CD8-positive, alpha-beta memory T cell (primary cell): ENCODE measurements at places on chromosomes 7 and 10.

DNA sequence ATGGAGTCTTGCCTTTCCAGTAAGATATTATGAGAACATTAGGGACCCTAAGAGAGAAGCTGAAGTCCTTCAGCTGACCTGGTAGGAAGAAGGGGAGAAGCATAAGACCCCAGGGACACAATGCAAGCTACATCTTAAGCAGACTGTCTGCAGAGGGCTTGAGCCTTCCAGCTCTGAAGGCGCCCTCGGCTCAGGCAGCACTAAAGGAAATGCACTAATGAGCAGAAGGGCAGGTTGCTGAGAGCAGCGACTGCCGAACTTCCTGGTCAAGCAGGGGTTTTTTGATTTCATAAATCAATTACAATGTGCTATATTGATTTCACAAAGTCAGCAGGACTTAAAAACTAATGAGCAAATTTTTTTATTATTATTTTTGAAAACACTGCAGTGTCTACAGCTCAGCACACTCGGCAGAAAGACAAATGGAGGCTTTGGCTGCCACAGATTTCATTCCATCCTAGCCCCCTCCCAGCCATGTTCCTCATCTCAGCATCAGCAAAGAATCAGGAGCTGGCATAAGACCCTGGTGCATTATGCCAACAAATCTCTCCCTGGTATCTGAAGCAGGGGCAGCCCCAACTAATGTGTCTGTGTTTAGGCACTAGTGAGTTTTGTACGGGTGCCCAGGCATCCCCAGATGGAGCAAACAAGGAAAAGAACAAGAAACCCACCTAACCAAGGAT lies 57.1 kb downstream of the LRRTM3 start:
- DNase-seq, result no peak

GRCh38 chr7:100516135-100516812 lies 22.7 kb upstream of the AGFG2 start:
- peak; percentile 62 for DNase-seq

DNA sequence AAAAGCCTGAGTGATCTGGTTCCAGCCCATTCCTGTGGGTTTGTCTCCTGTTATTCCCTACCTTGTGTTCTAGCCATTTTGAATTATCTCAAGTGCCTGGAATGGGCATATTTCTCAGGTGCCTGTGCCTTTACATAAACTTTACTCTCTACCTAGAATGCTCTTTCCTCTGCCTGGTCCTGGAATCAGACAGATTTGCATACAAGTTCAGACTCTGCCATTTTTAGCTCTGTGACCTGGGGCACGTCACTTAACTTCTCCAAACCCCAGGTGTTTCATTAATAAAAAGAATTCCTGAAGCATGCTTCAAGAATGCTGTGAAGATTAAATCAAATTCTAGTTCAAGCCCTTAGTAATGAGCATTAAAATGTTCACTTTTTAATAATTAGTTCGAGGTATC lies 7.8 kb downstream of the DCLRE1A start:
- no peak for DNase-seq

- no peak for DNase-seq
These were observed 147.6 kb downstream of the POLR1F start for GRCh38 chr7:19561121-19561805.

GRCh38 chr10:15146366-15146765 lies 22.1 kb downstream of the NMT2 start:
- DNase-seq, result no peak

GRCh38 chr7:123539871-123540270 lies 5.5 kb upstream of the IQUB start:
- no peak for DNase-seq

DNA sequence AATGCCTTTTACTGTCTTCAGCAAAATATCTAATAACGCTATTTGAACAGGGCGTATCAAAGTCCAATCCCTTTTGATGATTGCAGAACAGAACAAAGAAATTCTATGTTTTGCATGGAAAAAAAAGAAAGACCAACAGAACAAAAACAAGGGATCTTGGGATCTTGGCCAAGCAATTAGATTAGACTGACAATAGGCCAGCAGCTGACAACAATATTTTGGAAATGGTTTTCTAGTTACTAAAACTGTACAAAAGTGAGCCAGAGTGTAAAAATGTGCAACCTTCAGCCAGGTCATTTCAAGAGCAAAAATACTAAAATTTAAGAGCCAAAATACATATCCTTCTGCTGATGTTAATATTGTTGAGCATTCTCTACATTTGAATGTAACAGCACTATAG lies 716.5 kb upstream of the KCND2 start:
- DNase-seq, result no peak

DNA sequence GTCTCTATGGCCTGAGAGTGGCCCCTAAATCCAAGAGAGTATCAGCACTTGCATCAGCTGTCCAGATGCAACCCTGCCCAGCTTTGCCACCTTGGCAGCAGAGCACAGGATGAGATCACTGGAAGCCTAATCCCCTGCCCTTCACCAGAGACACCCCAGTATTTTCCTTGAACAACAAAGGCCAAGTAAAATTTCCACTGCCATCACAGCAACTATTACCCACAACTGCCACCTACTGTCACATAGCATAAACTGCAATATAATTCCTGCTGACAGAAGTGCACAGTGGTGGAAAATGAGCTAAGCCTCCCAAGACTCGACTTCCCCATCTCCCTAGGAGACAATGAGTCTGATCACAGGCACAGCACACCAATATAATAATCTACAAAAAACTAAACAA lies 462.8 kb upstream of the ZWINT start:
- DNase-seq, result no peak

DNA sequence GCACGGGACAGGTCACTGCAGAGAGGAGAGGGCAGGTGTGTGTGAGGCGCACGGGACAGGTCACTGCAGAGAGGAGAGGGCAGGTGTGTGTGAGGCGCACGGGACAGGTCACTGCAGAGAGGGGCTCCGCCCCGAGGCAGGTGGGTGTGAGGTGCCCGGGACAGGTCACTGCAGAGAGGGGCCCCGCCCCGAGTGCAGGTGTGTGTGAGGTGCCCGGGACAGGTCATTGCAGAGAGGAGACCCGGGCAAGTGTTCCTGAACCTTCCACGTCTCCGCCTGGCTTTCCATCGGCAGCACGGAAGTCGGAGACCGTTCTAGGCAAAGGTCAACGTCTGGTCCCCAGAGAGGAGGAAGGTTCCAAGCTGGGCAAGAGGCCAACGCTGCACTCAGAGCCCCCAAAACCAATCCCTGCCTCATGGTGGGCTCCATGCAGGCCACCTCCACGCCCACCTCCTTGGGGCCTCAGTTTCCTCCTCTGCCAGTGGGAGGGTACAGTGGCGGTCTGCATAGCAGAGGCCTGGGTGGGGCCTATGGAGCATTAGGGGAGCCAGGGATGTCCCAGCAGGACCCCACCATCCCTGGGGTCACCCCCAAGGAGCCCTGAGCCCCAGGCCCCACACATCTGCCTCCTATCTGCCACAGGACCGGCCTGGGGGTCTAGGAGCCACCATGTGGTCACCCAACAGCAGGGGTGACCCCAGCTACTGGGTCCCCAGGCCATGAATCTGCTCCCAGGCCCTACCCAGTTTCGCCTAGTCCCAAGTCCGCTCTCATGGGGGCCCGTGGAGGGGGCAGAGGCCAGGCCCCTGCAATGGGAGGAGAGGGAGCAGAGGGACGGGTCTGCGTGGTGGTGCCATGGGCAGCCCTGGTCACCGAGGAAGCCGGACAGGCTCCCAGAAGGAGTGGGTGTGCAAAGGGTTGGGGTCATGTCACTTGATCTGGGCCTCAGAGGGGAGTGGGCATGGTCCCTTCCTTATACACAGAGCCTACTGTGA lies 57.0 kb downstream of the STK32C start:
- no peak for DNase-seq

DNA sequence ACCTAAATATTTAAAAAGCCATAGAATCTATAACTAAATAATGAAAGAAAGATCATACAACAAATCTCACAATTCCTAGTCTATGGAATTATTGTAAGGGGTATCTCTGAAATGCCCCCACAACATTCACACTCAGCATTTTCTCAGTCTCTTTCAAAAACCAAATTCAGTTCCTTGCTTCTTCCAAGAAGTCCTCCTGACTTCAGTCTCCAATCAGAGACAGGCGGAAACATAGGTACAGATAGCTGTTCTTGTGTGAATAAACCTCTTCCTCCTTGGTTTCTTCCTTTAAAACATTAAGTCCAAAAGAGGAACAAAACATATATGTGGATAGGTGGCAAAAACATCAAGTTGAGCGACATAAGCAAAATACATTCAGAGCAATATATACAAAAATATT lies 13.9 kb upstream of the FBXW4 start:
- DNase-seq, result no peak

GRCh38 chr7:376306-377079 lies 86.5 kb downstream of the FOXL3 start:
- DNase-seq, result peak; percentile 40

GRCh38 chr10:102710609-102711008 lies 3.6 kb downstream of the ARL3 start:
- no peak for DNase-seq

DNA sequence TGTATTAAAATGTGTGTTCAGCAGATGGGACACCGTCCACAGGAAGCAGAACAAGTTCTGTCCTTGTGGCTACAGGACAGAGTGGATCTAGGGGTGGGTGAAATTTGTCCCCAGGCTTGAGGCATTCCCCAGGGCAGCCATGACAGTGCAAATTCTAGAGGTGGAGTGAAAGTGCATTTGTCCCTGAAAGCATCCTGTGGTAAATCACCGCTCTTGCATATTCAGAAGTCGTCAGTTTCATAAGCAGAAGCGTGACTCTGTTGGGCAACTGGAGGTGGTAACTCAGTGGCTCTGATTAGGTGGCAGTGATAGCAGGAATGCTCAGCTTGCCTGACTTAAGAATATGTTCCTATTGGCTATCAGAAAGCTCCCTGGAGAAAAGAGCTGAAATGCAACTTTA lies 96.6 kb downstream of the SNX10 start:
- no peak for DNase-seq

- no peak for DNase-seq
These were observed 315.3 kb downstream of the PTEN start for GRCh38 chr10:88178758-88179157.

DNA sequence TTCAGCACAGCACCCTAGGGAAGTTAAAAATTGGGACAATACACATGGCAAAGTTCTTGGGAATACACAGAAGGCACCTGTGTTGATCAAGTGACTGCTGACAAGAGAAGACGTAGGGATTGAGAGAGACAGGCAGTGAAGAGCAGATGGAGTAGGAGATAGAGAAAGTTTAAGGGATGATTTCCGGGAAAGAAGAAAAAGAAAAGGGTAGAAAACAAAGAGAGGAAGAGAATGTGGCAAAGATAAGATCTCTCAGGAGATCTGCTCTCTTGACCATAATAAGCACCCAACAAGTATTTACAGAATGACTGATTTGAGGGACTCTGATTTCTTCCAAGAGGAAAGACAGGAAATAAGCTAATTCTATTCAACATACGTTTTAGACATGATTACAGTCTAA lies 15.1 kb upstream of the RALA start:
- DNase-seq, result no peak

DNA sequence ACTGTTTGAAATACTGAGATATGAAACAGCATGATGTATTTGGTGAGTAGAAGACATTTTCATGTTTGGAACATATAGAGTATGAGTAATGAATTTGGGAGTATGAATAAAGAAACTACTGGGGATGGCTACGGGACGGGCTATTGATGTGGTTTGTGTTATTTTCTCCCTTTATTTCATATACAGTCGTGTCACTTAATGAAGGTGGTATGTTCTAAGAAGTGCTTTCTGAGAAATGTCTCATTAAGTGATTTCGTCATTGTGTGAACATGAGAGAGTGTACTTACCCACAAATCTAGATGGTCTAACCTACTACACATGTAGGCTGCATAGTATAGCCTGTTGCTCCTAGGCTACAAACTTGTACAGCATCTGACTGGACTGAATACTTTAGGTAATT lies 106.3 kb downstream of the CCNY start:
- no peak for DNase-seq
